Stimulated activated CD4-positive, alpha-beta T cell treated with anti-CD3 and anti-CD28 coated beads, Interleukin-4, amount 100 ng/mL, for 24 hours (primary cell): ENCODE measurements at places on chromosomes 16 and 17.

GRCh38 chr17:57550668-57551315, 194.3 kb downstream of the CCDC182 start:
- no peak for DNase-seq

DNA sequence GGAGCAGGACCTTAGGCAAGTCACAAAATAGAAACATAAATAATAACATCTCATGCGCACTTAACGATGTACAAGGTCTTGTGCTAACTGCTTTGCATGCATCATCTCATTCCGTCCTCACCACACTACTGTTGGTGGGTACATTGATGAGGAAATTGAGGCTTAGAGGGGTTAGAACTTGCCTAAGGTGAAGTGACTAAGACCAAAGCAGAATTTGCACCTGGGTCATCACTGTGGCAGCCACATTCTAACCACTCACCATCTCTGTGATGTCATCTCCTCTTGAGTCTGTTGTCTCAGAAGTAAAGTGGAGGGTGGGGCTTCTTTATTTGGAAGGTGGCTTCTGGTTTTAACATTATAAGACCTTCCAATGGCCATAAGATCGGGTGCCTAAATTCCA, 20.4 kb upstream of the TRIM25 start:
- no peak for DNase-seq

GRCh38 chr16:546909-547770, 13.1 kb upstream of the PRR35 start:
- peak; percentile 34 for DNase-seq

- no peak for DNase-seq
These were observed 16.7 kb upstream of the RAP1GAP2 start for GRCh38 chr17:2779545-2779944.

DNA sequence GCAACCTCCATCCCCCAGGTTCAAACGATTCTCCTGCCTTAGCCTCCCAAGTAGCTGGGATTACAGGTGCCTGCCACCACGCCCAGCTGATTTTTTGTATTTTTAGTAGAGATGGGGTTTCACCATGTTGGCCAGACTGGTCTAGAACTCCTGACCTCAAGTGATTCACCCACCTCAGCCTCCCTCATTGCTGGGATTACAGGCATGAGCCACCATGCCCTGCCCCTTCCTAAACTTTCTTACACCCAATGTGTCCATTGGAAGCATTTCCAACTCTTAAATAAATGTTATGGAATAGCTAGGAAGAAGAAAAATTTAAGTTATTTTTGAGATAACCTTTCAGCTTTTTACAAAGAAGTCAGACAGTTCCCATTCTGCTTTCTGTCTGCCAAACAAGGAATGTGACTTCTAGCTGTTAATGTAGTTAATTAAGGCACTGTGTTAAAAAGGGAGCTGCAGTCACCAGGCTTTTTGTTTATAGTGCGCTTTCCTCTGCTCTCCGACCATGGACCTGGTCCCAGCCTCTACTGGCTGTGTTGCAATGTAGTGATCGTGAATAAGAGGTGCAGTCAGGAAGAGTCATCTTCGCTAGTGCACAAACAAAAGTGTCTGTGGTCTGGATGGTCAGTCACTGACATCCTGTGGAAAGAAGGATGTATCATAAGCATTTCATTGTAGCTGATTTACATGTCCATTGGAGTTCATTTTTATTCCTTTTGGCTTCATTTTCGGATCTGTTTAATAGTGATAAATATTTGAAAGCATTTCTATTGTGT, 39.7 kb downstream of the USP10 start:
- DNase-seq, result no peak

DNA sequence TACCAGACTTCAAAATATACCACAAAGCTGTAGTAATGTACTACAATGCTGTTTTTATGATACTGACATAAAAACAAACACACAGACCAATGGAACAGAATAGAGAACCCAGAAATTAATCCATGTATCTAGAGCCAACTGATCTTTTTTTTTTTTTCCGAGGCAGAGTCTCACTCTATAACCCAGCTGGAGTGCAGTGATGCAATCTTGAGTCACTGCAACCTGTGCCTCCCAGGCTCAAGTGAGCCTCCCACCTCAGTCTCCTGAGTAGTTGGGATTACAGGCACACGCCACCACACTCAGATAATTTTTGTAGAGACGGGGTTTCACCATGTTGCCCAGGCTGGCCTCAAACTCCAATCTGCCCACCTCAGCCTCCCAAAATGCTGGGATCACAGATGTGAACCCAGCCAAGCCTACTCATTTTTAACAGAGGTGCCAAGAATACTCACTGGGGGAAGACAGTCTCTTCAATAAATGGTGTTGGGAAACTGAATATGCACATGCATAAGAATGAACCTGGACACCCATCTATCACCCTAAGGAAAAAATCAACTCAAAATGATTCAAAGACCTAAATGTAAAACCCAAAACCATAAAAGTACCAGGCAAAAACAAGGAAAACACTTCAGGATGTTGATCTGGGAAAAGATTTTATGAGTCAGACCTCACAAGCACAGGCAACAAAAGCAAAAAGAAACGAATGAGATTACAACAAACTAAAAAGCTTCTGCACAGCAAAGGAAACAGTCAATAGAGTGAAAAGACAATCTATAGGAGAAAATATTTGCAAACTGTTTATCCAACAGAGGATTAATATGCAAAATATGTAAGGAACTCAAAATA, 63.1 kb downstream of the STX8 start:
- DNase-seq, result no peak

GRCh38 chr16:67857547-67858233, 10.2 kb upstream of the CENPT start:
- peak; percentile 33 for DNase-seq

GRCh38 chr16:81558077-81558443, 113.5 kb downstream of the CMIP start:
- DNase-seq, result no peak

- DNase-seq, result no peak
These were observed 95.6 kb downstream of the STXBP4 start for GRCh38 chr17:55063885-55064874.
